ENCODE measurements at places on chromosomes 11 and 22. TPM values are rescaled to one million over a fixed set of nuclear protein-coding genes. Genes with fewer than 3 reads are reported as not detected.
A peak's percentile ranks its signal among the peaks of the same experiment; 100 is the strongest.

CABP4 gene
- 0.43 TPM for total RNA-seq

MS4A1 gene
- 0.29 TPM for total RNA-seq

DNA sequence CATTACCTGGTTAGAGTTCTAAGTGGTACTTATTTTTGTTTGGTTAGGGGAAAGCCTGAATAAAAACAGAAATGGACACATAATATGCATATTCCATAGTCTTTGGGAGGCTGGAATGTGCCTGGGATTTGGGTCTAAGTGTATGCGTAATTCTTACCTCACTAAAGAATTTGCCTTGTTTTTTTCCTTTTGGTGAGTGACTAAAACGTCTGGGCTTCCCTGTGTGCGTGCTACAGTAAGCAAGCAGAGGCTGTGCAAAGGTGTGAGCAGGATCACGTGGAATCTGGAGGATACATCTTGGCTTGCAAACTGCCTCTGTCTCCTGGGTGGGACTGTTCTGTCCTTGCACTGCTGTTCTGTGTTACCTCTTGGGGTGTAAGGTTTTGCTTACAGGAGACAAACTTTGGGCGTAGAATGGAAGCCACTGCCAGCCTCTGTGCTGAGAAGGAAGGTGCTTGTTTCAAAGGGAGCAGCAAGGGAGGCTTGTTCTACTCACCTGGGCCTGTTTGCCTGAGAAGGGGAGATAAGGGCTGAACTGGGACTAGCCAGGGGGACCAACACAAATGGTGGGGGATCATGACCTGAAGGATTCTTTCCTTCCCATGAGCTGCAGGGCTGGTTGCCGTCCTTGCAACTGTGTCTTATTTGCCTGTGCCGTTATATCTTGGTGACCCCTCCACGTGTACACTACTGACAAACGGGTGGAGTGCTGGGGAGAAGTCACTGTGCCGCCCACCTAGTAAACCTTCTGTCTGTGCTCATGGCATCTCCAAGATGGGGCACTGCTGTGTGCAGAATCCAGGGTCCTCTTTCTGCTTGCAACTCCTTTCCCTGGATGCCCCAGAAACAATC, 4.5 kb downstream of the NEAT1 start:
- H3K36me3 ChIP-seq, result peaks cover 18% of the 10 kb centered on the region
- H3K4me1 ChIP-seq, result peaks cover 56% of the 10 kb centered on the region
- H3K27ac ChIP-seq, result peak overlapping the region; percentile 99
- peak overlapping the region; percentile 91 for H3K4me3 ChIP-seq
- no peaks in the 10 kb centered on the region for H3K27me3 ChIP-seq
- DNase-seq, result peak; percentile 75

FGF4 gene
- not detected for total RNA-seq

- H3K4me3 ChIP-seq, result no peak overlapping the region
- H3K27me3 ChIP-seq, result no peaks in the 10 kb centered on the region
- DNase-seq, result no peak
- no peaks in the 10 kb centered on the region for H3K4me1 ChIP-seq
- H3K36me3 ChIP-seq, result peaks cover 100% of the 10 kb centered on the region
These were observed 33.4 kb downstream of the SERPIND1 start for GRCh38 chr22:20807315-20807752.

OR52A1 gene
- not detected for total RNA-seq

- no peak overlapping the region for H3K27ac ChIP-seq
- no peaks in the 10 kb centered on the region for H3K27me3 ChIP-seq
- no peak for DNase-seq
- no peak overlapping the region for H3K4me3 ChIP-seq
- H3K36me3 ChIP-seq, result no peaks in the 10 kb centered on the region
These were observed 188.7 kb downstream of the ETS1 start for GRCh38 chr11:128398517-128399250.

DNA sequence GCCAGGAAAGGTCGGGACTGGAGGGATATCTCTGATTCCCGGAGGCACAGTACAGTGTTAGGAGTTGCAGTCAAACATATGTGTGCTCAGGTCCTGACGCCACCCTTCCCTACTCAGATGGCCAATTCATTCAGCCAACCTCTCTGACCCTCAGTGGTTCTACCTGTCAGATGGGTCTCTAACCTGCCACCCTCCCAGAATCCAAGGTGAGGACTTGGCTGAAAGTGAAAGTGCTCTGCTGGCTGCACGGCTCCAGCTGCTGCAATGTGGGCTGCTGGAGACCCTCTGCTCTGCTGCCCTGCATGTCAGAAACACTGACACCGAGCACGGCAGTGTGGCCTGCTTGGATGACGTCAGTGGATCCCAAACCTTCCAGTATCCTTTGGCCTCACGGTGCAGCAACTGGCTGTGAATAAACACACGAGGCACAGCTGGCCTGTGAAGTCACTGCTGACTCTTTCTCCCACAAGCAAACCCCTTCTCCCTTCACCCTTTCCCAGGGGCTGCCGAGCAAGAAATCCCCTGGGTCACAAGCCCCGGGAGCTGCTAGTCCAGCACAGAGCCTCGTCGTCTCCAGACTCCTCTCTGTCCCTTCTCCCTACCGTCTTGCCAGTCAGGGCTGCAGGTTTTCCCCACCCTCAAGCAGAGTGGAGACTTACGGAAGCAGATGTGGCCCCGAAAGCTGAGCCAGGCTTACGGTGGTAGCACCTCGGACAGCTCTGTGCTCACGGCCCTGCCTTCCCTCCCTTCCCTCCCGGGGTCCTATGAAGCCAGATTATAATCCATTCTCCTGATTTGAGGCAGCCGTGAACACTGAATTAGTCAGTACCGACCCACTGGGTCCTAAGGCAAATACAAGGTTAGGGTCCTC, 24.3 kb downstream of the KIAA0930 start:
- H3K4me1 ChIP-seq, result peaks cover 45% of the 10 kb centered on the region
- no peaks in the 10 kb centered on the region for H3K36me3 ChIP-seq
- no peak overlapping the region for H3K27ac ChIP-seq
- peak; percentile 68 for DNase-seq

DNA sequence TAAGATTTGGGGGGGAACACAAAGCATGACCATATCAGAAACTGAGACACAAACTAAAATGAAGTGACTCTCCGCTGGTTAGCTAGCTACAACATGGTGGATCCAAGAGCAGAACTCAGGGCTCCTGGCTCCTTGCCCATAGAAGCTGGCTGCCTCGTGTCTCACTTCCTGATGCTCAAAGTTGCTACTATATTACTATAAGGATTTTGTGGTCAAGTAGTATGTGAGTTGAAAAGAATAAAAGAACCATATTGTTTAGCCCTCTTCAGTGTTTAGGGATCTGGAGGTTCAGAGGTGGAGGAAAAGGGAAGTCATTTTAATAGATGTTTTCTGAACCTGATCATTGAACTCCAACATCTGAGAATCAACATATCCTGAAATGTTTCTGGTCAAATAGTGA, 16.9 kb upstream of the SIK2 start:
- H3K4me1 ChIP-seq, result no peaks in the 10 kb centered on the region
- H3K27ac ChIP-seq, result no peak overlapping the region
- no peaks in the 10 kb centered on the region for H3K36me3 ChIP-seq

DNA sequence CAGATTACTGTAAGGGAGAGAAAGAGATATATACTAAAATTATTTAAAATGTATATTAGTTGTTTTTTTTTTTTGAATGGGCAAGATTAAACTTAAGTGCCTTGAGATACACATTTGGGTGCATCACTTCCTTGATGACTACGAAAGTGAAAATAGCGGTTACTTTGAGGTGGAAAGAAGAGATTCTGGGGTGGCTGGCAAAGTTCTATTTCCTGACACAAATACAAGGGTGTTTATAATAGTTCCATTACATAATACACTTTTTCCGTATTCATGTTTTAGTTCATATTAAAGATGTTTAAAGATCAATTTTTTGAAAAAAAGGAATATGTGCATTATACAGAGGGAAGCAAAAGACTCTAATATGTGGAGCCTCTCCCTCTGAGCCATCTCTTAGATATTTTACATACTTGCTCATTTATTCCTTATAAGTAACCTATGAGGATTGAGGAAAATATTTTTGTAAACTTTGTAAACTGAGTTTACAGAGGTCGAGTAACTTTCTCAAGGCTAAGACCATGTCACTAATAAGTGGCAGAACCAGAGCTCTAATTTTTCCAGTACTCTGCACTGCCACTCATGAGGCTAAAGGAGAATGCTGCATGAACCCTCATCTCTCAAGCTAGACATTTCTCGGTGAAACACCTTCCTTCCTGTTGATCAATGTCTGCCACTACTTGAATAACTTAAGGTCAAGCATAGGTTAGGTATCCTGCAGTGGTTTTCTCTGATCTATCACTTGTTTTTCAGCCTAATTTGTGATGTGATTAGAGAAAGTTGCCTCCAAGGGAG, 58.6 kb downstream of the DDIAS start:
- H3K4me1 ChIP-seq, result no peaks in the 10 kb centered on the region
- H3K36me3 ChIP-seq, result no peaks in the 10 kb centered on the region
- H3K27me3 ChIP-seq, result no peaks in the 10 kb centered on the region
- no peak overlapping the region for H3K4me3 ChIP-seq
- no peak for DNase-seq

TBX1 gene
- total RNA-seq, result not detected

Measured in stomach (tissue), 19 donors.